ENCODE measurements at places on chromosomes 4 and X.

DNA sequence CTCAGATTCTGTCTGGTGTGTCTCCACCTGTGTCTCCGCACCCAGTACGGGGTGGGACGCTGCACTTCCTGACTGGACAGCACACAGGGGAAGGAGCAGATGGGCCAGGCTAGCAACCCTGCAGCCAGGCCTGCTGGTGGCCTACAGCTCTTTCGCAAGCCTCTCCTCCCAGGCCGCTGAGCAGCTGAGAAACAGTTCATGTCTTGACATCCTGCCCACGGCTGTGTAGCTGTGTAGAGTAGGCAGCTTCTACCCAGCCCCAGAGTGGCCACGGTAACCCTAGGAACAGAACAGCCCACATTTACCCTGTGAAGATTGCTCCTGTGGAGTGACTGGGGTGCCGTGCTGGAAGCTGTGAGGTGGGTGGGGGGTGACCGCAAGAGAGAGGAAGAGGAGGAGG is 38.9 kb downstream of the CCNQ start:
- no peak for DNase-seq

- no peak for DNase-seq
Measured at GRCh38 chrX:30224536-30224935, 5.9 kb upstream of the MAGEB3 start.

GRCh38 chr4:140799686-140800225 is 43.6 kb upstream of the TBC1D9 start:
- no peak for DNase-seq

DNA sequence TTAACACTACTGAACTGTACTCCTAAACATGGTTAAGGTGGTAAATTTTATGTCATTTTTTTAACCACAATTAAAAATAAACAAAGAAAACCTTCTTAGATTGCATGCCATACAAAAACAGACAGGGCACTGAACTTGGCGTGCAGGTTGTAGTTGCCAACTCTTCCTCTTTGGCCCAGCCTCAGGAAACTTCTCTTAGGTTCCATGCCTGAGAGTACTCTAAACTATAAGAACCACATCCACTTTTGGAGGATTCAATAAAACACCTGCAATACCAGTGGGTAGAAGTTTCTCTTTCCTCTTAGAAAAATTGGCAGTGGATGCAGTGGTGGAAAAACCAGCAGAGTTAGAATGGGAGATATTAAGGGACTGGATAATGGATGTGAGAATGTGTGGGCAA is 103.4 kb downstream of the LUZP4 start:
- no peak for DNase-seq

- DNase-seq: no peak
Measured at GRCh38 chr4:165631912-165632311, 241.1 kb upstream of the TLL1 start.

DNA sequence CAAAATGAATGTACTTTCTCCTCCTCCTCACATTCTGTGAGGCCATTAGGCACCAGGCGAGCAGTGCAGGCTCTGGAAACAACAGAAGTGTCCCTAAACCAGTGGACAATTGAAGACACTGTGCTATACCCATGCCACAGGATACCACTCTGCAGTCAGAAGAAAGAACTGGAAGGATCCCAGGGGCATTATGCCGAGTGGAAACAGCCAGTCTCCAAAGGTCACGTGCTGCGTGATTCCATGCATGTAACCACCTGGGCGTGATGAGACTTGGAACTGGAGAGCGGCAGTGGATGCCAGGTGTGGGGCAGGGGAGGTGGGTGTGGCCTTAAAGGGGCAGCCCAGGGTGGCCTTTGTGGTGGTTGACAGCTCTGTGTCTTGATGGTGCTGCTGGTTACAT is 139.4 kb downstream of the EVC2 start:
- DNase-seq: no peak

GRCh38 chr4:75844151-75844662 is 58.0 kb downstream of the PPEF2 start:
- no peak for DNase-seq

- DNase-seq: no peak
Measured at GRCh38 chr4:105509714-105510113, 35.9 kb upstream of the PPA2 start.

DNA sequence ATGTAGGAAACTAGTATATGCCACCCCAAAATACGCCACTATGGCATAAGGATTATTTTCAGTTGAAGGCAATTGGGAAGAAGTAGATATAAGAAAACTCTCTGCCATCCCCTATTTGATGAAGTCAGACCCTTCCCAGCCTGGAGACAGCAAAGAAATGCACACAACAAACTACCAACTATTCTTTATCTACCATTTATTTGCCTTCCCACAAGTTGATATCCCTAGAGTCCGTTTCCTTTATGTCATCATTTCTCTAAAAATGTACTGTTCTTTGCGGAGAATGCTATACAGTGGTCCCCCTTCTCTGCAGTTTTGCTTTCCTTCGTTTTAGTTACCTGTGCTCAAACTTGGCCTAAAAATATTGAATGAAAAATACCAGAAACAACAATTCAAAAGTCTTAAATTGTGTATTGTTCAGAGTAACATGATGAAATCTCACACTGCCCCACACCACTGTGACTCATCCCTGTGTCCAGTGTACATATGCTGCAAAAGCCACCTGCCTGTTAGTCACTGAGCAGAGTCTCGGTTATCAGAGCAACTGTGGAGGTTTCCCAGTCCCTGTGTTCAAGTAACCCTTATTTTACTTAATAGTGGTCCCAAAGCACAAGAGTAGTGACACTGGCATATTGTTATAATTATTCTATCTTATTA is 152.3 kb downstream of the WDFY3 start:
- DNase-seq: no peak

DNA sequence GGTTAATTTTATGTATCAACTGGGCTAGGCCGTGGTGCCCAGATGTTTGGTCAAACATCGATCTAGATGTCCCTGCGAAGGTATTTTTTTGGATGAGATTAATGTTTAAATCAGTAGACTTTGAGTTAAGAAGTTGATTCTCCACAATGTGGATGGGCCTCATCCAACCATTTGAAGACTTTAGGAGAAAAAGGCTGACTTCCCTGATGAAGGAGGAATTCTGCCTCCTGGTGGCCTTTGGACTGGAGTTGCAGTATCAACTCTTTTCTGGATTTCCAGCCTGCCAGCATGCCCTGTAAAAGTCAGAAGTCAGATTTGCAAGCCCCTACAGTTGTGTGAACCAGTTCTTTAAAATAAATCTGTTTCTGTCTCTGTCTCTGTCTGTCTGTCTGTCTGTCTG is 91.4 kb downstream of the STK32B start:
- no peak for DNase-seq

DNA sequence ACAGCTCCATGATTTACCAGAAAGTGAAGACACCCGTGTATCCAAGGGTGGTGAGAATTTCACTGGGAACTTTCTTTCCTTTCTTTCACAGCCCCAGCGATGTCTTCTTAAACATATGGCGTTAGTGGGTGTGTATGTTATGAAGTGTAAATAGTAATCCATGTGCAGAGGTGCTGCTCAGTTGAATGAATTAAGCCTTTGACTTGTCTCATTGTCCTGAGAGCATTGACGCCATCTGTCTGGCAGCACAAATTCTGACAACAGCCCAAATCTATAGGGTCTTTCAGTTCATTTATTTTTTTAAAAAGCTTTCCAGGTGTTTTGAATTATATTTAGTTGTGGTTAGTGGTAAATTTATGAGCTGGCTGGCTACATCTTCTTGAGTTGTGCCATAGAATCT is 69.4 kb downstream of the CLCN5 start:
- DNase-seq: no peak

DNA sequence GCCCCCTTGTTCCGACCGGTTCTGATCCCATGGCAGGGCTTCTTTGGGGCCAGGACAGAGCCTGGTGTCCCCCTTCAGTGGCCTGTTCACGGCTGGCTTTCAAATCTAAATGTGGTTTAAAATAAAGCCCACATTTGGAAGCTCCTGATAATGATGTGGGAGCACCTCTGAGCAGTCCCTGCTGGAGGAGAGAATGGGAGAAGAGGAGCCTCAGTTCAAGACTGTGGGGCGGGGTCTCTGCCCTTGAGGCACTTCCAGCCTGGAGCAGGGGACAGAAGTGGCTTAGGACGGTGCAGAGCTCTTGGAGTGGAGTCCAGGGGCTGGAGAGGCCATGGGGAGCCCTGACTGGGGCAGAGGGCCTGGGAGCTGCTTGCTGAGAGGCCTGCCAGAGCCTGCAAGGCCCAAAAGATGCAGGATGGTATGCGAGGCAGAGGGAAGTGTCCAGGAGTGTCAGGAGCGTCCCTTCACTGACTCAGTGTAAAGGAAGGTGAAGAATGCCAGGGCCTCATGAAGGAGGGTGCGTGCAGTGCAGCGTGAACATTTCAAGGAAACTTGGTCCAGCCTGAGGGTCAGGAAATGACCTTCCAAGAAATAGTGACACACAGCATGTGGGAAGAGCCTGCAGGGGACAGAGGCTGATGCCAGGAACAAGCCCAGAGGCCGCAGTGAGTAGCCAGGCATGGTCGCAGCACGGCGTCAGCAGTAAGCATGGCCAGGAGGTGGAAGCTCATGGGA is 21.1 kb upstream of the TADA2B start:
- DNase-seq: no peak

DNA sequence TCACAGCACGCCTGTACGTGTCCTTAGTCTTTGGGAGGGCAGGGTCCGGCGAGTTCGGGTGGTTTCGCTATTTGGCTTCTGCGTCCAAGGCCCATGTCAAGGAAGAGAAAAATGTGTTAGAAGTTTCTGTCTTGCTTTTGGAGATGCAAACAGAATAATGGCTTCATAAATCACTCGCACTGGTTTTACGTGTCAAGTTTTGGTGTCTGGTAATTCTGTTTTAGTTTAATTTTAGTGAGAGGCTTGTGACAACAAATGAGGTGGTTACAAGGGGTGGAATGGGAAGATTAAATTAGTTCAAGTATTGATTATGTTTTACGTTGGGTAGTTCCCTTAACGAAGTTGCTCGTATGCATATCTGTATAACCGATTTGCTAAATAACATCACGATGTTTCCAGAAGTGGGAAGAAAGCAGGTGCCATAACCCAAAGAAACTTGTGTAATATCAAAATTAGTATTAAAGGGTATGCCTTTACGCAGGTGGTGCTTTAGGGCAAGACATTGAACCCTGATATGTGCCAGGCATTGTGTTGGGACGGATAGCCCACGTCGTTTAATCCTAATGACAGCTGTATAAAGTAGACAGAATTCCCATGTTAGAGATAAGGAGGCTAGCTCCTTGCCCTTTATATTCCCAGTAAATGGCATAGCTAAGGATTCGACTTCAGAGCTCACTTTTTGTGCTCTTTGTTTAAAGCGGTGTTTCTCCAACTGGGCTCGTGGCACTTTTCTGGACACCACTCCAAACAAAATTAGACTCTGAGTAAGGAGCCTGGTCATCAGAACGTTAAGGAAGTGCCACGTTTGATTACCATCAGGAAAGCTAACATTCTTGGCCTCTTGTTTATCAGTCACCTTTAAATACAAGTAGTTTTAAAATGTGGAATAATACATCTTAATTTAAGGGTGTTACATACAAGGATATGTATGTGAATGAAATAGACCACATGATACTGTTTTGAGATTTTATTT is 843 bp downstream of the RPL34 start:
- no peak for DNase-seq

DNA sequence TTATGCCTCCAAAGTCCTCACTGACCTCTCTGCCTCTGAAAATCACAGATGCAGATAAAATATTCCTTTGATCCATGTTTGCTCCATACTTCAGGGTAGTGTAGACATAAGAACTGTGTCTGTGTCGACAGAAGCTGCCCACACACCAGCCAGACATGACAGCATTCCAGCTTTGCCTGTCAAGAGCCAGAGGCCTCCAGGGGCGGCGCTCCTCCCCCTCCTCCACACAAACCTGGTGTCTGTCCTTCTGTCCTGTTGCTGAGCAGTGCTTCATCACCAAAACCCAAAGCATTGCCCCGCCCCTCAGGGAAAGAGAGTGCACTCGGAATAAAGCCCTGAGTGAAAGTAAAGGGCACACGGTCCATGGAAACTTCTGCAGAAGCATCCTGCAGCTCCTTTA is 379.4 kb downstream of the FBXW7 start:
- DNase-seq: no peak

DNA sequence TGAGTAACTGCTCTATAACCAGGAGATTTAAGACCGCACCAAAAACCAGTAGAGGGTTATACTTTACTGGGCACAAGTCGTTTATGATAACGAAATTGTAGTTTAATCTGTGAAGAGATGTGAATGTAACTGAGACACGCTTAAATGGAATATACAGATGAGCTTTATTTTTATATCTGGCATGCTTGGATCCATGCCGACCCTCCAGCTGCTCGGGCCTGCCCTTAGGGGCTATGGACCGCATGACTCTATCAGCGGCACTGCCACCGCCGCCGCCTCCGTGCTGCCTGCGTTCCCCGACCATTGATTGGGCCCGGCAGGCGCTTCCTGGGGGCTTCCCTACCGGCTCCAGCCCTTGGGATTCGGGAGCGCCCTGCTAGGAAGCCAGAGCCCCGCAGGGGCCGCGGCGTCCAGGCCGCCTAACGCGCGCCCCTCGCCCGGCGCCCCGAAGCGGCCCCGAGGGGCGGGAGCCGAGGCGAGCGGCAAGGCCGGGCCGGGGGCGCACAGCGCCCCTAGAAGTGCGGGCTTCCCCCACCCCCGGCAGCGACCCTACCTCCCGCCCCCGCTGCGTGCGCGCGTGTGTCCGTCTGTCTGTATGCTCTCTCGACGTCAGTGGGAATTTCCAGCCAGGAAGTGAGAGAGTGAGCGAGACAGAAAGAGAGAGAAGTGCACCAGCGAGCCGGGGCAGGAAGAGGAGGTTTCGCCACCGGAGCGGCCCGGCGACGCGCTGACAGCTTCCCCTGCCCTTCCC is at the start of gene NFKB1:
Gene NFKB1, plus strand, starts transcription at position 664 of the 751 bp plus-strand sequence. CDS start 24,160 bp downstream, outside the sequence.
- DNase-seq: peak; percentile 84

GRCh38 chr4:71181332-71181731 is 157.5 kb upstream of the SLC4A4 start:
- DNase-seq: no peak

DNA sequence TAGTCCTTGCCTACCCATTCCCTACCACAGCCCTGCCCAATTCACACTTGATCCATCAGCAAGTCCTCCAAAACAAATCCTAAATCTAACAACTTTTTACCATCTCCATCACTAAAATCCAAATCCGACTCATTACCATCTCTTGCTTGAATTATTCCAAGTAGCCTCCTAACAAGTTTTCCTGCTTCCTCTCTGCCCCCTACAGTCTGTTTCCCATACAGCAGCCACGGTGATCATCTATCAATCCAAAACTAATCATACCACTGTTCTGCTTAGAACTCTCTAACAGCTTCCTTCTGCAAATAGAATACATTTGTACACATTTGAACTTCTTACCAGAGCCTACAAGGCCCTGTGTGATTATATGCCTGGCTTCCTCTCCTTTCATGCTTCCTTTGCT is 133.0 kb downstream of the SHROOM4 start:
- DNase-seq: no peak

DNA sequence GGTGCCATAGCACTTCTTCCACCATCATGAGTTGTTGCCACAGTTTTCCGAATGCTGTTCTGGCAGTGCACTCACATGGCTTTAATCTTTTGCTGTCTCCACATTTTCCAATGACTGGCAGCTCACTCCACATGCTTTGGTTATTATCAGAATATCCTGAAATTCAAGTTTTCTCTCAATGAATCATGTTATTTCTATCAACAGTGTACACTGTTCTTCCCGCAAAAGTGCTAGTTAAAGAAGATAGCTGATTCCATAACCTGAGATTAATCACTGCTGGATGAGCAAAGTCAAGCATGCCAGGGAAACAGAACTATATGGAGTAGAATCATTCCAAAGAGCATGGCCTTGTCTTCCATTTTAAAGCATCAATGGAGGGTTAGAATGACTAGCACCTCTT is 14.6 kb upstream of the IL13RA2 start:
- no peak for DNase-seq
